ENCODE measurements at places on chromosomes 12 and 14. TPM values are rescaled to one million over a fixed set of nuclear protein-coding genes. Genes with fewer than 3 reads are reported as not detected.

TCP11L2 gene
- 34.7 TPM for polyA plus RNA-seq

NEUROD4 gene
- not detected for polyA plus RNA-seq

GPRC5A gene
- not detected for polyA plus RNA-seq

CDH24 gene
- polyA plus RNA-seq: 0.31 TPM

DNA sequence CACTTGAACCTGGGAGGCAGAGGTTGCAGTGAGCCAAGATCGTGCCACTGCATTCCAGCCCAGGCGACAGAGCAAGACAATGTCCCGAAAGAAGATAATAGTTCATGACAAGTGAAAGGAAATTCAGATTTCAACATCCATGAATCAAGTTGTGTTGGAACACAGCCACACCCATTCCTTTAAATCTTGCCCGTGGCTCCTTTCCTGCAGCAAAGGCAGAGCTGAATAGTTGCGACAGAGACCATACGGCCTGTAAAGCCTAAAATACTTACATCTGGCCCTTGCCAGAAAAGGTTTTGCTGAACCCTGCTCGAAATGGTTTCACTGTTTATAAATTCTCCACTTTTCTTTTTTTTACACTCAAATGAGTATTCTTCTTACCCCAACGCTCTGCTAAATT is 17.7 kb upstream of the ITPK1 start:
- H3K27me3 ChIP-seq: no peaks in the 10 kb centered on the region
- no peak overlapping the region for H3K27ac ChIP-seq
- peaks cover 3% of the 10 kb centered on the region for H3K4me1 ChIP-seq
- no peak for DNase-seq
- H3K36me3 ChIP-seq: no peaks in the 10 kb centered on the region

GRCh38 chr12:26195641-26196420 is 458 bp downstream of the SSPN start:
- H3K36me3 ChIP-seq: no peaks in the 10 kb centered on the region
- H3K27me3 ChIP-seq: peaks cover 46% of the 10 kb centered on the region
- no peak for DNase-seq
- H3K4me1 ChIP-seq: peaks cover 13% of the 10 kb centered on the region
- H3K27ac ChIP-seq: no peak overlapping the region

DNA sequence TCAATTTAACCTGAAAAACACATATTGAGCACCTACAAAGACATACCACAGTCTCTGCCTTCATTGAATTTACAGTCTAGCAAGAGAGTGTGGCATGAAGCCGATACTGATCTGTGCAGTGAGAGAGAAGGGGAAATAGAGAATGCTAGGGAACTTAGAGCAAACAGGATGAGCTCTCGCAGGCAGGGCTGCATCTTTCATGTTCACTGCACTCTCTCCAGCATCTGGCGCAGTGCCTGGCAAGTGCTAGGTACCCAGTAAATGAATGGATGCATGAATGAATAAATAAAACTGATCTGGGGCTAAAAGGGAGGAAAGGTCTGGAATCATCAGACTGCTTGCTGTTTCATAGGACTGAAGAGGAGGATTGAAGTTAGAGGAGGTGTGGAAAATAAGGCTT is 256.5 kb upstream of the NPAS3 start:
- H3K4me3 ChIP-seq: no peak overlapping the region
- H3K27me3 ChIP-seq: peaks cover 9% of the 10 kb centered on the region
- H3K27ac ChIP-seq: no peak overlapping the region
- peaks cover 2% of the 10 kb centered on the region for H3K36me3 ChIP-seq

- H3K4me1 ChIP-seq: no peaks in the 10 kb centered on the region
- H3K36me3 ChIP-seq: peaks cover 2% of the 10 kb centered on the region
- H3K4me3 ChIP-seq: no peak overlapping the region
- DNase-seq: no peak
- no peaks in the 10 kb centered on the region for H3K27me3 ChIP-seq
Measured at GRCh38 chr12:38159092-38159551, 157.5 kb upstream of the ALG10B start.

DNA sequence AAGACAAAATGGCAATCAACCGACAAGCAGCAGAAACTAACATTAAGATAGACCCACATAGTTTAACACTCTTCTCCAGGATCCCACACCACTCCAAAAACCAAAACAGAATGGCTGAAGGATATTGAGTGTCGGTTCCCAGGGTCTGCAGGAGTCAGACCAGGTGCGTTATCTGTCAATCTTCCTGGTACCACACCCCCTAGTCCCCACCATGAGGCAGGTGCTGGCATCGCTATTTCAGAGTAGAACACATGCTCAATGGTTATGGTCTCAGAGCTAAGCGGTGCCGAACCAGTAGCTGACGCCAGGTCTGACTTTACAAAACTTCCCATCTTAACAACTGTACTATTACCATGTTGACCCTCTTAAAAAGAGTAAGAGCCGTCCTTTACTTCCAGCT is 10.2 kb downstream of the STX2 start:
- H3K27ac ChIP-seq: peak overlapping the region; percentile 40
- no peaks in the 10 kb centered on the region for H3K36me3 ChIP-seq
- no peak for DNase-seq
- H3K27me3 ChIP-seq: no peaks in the 10 kb centered on the region

DNA sequence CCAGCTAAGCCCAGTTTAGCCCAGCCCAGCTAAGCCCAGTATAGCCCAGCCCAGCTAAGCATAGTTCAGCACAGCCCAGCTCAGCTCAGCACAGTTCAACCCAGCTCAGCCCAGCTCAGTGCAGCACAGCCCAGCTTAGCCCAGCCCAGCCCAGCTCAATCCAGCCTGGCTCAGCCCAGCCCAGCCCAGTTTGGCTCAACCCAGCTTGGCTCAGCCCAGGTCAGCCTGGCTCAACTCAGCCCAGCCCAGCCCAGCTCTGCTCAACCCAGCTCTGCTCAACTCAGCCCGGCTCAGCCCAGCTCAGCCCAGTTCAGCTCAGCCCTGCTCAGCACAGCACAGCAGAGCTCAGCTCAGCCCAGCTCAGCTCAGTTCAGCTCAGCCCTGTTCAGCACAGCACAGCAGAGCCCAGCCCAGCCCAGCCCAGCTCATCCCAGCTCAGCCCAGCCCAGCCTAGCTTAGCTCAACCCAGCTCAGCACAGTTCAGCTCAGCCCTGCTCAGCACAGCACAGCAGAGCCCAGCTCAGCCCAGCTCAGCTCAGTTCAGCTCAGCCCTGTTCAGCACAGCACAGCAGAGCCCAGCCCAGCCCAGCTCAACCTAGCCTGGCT is 330.9 kb downstream of the TMEM121 start:
- H3K27ac ChIP-seq: peak overlapping the region; percentile 18
- H3K4me1 ChIP-seq: peaks cover 41% of the 10 kb centered on the region
- no peaks in the 10 kb centered on the region for H3K36me3 ChIP-seq
- no peaks in the 10 kb centered on the region for H3K27me3 ChIP-seq

GRCh38 chr12:108379823-108380222 is 40.7 kb upstream of the CMKLR1 start:
- H3K36me3 ChIP-seq: peaks cover 2% of the 10 kb centered on the region
- H3K27ac ChIP-seq: no peak overlapping the region
- no peak overlapping the region for H3K4me3 ChIP-seq
- H3K4me1 ChIP-seq: no peaks in the 10 kb centered on the region

DNA sequence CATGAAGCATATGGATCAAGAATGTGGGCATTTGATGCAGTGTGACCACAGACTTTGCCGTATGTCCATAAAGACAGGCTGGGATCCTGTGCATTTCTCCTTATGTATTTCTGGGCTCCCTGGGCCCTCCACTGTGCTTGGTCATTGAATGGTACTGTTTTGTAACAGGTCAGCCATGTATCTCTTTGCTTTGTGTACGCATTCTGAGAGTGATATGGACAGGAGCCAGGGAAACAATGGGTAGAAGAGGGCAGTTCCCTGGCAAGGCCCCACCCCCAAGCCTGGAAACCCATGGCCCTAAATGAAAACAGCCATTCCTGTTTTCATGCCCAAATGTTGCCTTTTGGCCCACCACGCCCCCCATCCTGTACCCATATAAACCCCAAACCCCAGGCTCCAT is 15.2 kb upstream of the FBXO34 start:
- no peak overlapping the region for H3K4me3 ChIP-seq
- no peaks in the 10 kb centered on the region for H3K36me3 ChIP-seq
- H3K27me3 ChIP-seq: peaks cover 6% of the 10 kb centered on the region

DNA sequence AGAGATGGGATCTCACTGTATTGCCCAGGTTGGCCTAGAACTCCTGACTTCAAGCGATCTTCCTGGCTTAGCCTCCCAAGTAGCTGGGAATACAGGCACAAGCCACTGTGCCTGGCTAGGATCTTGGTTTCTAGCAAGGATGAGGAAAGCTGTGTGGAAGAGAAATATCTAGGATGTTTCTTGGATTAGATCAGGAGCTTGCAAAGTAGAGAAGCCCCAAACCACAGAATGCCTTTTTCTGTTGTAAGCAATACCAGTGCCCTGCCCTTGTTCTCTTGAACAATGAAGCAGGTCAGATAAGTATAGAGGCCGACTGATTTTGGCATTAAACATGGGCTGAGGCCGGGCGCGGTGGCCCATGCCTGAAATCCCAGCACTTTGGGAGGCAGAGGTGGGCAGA is 44.3 kb upstream of the STRN3 start:
- H3K27ac ChIP-seq: no peak overlapping the region
- no peaks in the 10 kb centered on the region for H3K4me1 ChIP-seq
- no peak overlapping the region for H3K4me3 ChIP-seq
- no peak for DNase-seq
- H3K36me3 ChIP-seq: peaks cover 32% of the 10 kb centered on the region

DNA sequence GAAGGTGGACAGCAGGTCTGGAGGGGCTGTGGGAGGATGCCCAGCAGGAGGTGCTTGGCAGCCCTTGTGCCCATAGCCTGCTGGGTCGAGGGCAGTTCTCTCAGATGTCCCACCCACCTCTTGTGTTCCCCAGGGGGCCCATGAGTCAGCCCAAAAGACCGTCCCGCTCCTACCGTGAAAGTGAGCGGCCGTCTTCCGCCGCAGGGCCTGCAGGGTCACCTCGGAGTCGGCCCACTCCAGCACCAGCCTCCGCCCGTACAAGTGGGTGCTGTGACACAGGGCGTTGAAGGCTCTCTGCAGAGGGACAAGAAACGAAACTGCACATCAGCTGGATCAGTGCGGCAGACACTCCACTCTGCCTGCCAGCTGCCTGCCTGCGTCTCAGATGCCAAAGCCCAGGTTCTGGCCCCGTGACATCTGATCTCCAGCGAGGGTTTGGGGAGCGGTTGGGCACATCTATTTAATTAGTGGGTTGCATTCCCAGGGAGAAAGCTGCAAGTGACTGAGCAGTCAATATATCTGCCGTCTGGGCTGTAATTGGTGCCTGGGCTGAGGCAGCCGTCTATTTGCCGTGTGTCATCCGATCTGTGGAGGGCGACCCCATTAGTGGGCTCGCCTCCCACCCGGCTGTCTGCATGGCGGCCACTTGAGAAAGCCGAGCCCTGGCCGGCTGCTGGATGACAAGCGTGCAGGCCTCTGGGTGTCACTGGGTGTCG is 121.5 kb downstream of the RBM19 start:
- H3K27me3 ChIP-seq: no peaks in the 10 kb centered on the region
- H3K36me3 ChIP-seq: no peaks in the 10 kb centered on the region
- H3K4me3 ChIP-seq: no peak overlapping the region
- H3K27ac ChIP-seq: no peak overlapping the region

DNA sequence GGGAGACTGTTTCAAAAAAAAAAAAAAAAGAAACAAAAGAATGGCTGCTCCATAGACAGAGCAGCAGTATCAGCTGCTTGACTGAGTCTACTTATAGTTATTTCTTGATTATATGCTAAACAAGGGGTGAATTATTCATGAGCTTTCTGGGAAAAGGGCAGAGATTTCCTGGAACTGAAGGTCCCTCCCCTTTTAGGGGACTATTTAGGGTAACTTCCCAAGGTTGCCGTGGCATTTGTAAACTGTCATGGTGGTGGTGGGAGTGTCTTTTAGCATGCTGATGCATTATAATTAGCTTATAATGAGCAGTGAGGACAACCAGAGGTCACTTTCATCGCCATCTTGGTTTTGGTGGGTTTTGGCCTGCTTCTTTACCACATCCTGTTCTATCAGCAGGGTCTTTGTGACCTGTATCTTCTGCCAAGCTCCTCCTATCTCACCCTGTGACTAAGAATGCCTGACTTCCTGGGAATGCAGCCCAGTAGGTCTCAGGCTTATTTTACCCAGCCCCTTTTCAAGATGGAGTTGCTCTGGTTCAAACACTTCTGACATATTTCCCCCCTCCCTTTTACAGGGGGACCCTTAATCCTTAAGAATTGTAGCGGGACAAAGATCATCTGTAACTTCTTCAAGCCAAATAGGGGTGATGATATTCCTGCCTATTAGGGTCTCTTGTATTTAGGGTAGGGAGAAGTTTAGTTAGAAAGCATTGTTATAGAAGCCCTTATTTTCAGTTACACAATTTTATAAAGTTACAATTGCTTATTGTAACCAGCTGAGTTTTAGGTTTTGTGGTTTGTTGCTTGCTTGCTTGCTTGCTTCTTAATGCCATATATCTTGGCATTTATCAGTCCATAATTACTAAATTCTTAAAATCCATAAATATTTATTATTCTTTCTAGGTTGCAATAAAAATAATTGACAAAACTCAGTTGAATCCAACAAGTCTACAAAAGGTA is 42.5 kb downstream of the MARK3 start:
- no peak overlapping the region for H3K4me3 ChIP-seq
- H3K27me3 ChIP-seq: no peaks in the 10 kb centered on the region
- peaks cover 46% of the 10 kb centered on the region for H3K4me1 ChIP-seq
- DNase-seq: peak; percentile 1
- H3K27ac ChIP-seq: peak overlapping the region; percentile 29
- peaks cover 36% of the 10 kb centered on the region for H3K36me3 ChIP-seq

All from naive thymus-derived CD8-positive, alpha-beta T cell (primary cell).